ENCODE measurements at places on chromosomes 2 and 18.

DNA sequence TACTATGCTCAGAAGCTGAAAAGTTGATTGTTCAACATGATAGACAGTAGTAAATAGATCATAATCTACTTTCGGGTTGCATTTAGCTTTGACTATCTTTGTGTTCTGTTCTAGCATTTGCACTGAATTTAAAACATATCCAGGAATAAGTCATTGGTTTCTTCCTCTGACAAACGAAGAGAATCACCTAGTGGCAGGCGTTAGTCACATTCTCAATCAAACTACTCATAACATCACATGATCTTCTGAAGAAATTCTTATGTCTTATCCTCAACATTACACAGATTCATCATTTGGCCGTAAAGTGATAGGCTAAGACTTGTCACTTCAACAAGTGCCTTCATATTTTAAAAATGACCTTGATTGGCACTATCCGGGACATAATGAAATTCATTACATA is 63.6 kb upstream of the TTC21B start:
- no peak for DNase-seq

GRCh38 chr2:6770006-6770405 is 95.7 kb downstream of the CMPK2 start:
- no peak for DNase-seq

DNA sequence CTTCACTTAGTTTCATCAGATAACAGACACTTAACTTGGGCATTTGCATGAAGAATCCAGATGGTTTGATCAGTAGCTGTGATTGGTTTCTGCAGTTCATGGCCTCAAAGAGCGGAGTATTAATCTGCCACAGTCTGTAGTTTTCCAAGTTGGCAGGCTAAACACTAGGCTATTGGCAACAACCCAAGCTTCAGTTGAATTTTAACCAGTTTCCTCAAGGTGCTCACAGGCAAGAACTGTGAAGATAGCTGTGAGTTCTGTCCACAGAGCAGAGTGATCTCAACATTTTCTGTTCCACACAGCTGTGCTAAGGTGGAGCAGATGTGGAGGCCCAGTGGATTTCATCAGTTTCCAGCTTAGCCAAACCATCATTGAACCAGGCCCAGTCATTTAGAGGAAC is 469.5 kb upstream of the LINC00305 start:
- DNase-seq: no peak

- DNase-seq: no peak
These were observed 375.2 kb upstream of the SPHKAP start for GRCh38 chr2:228556717-228557116.

- DNase-seq: no peak
These were observed 40.9 kb upstream of the CHST9 start for GRCh38 chr18:27225947-27226481.

DNA sequence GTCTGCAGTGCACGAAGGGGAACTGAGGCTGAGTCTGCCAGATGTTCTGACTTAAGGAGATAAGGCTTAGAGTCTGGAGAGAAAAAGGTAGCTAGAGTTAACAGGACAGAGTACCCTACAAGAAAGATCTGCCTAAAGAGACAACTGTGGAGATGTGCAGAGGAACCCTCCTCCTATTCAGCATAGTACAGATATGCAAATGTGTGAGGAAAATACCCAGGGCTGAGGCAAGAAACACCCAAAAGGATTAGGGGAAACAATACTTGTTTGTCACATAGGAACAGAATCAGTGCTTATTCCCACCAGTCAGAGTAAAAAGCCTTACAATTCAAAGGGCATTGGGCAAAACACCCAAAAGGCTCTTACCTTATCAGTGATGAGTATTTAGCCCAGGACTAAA is 67.8 kb downstream of the SS18 start:
- DNase-seq: no peak
